Astrocyte of the cerebellum (primary cell): ENCODE measurements at places on chromosomes 5 and 9.

GRCh38 chr9:38306899-38307298 lies 85.6 kb upstream of the ALDH1B1 start:
- DNase-seq = no peak

DNA sequence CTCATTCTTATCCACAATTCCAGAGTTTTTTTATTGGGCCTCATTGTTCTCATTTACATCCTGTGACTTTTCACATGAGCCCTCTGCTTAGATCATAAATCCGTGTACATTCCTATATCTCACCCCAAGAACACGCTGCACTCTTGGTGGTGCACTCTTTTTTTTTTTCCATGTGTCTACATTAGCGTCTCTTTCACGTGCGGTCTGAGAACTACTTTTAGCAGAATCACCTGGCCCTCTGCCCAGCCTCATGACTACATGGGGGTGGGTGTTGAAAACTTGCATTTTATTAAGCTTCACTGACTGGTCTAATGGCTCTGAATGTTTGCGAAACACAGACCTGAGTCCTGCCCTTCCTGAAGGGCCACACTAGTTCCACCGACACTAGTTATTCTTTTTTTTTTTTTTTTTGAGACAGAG lies 18.6 kb downstream of the C9orf57 start:
- peak; percentile 49 for DNase-seq

DNA sequence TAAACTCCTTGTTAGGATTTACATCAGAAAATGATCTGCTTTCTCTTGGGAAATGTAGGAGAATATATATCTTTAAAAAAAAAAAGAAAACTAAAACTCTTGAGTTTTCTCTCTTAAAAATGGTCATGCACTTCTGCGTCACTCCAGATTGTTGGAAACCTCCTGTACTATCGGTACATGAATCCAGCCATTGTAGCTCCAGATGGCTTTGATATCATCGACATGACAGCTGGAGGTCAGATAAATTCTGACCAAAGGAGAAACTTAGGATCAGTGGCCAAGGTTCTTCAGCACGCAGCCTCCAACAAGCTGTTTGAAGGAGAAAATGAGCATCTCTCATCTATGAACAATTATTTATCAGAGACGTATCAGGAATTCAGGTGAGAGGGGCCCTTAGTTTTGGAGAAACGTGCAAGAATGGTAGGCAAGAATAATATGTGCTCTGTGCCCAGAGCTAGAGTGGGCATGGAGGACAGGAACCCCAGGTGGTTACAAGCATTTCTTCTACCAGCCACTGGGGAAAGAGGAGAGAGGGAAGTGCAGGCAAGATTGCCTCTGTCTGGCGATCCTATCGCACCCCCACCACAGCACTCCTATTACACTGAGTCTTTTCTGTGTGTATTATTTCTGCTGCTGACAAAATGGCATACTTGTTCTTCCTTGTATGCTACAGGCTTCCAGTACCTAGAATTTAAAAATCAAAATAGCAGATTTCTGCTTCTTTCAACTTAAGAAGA lies 41.4 kb upstream of the F2R start:
- DNase-seq = no peak

DNA sequence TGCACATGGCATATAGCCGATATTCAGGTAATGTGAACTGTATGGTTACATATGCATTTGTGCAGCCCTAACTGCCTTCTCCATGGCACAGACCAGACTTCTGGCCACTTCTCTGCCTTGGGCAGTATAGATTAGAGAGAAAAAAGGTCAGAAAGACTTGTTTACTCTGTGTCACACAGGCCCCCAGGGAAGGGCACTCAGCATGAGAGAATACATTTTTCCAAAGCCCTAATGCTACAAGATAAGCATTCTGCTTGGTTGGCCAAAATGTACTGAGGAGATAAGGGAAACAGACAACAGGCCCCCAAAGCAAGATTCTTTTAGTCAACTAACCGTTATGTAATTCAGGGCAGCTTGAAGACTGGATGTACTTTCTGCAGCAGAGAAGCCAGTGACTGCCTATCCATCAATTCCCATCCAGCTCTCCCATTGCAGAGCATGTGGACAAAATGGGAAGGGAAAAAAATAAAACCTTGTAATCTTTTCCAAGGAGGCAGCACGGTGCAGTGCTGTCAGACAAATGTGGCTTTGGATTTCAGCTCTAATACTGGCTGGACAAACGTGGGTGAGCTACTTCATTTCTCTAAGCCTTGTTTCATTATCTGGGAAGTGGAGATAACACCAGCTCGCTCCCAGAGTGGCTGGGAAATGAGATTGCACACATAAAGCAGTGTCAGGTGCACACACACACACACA lies 205.9 kb downstream of the NSG2 start:
- no peak for DNase-seq

DNA sequence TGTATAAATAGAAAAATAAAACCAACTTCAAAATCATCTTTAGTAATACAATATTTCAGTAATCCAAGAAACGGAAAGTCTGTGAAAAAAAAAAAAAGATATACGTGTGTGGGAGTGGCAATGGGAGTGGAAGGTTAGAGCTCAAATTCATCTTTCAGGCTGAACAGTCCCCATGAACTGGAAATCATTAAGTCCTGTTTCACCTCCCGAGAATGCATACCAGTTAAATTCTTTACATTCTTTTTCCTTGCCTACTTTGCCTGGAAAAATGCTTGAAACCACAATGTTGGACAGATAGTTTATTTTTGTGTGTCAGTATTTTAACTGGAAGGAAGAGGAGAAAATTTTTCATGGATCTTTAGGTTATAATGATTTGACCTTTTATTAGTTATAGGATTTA lies 166.8 kb downstream of the MUSK start:
- DNase-seq = peak; percentile 79

DNA sequence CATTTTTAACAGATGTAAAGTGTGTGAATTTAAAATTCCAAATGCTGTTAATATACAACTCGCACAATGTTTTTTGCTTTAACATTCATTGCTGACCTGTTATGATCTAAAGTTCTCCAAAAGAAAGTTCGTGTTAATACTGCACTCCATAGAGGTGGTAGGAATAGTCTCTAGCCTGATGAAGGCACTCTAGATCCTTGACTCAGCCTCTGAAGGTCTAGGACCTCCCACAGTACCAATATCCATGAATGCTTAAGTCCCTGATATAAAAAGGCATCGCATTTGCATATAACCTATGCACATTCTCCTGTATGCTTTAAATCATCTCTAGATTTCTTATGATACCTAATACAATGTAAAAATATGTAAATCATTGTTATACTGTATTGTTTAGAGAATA lies 213.6 kb downstream of the EFNA5 start:
- no peak for DNase-seq
